ENCODE measurements at places on chromosomes 4 and X.

DNA sequence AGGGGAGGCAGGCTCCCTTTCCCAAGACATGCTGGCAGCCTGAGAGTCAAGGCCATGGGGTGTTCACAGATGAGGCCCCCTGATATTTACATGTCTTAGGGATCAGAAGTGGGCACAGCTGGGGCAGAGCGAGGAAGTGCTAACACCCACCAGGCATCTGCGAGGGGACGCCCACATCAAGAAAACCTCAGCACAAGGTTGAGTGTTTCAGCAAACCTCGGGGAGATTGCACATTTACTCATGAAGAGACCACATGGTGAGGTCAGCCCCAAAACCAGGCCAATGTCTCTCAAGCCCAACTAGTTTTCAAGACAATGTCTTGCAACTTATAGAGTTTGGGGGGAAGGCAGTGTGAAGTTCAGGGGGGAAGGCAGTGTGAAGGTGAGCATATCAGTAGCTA lies 55.2 kb downstream of the CLNK start:
- peaks cover 2% of the 10 kb centered on the region for H3K36me3 ChIP-seq
- peak; percentile 9 for DNase-seq
- peaks cover 19% of the 10 kb centered on the region for H3K4me1 ChIP-seq
- no peak overlapping the region for H3K4me3 ChIP-seq
- H3K27me3 ChIP-seq = no peaks in the 10 kb centered on the region

GRCh38 chrX:154368630-154369448 lies 5.6 kb downstream of the FLNA start:
- H3K27me3 ChIP-seq = no peaks in the 10 kb centered on the region
- H3K4me3 ChIP-seq = peak overlapping the region; percentile 95
- H3K4me1 ChIP-seq = peaks cover 33% of the 10 kb centered on the region

- H3K36me3 ChIP-seq = peaks cover 3% of the 10 kb centered on the region
- no peaks in the 10 kb centered on the region for H3K4me1 ChIP-seq
- DNase-seq = no peak
- H3K4me3 ChIP-seq = no peak overlapping the region
- no peaks in the 10 kb centered on the region for H3K27me3 ChIP-seq
Measured at GRCh38 chrX:103691059-103691458, 4.6 kb upstream of the MORF4L2 start.

GRCh38 chr4:177640864-177641263 lies 198.6 kb upstream of the AGA start:
- H3K27ac ChIP-seq = no peak overlapping the region
- H3K27me3 ChIP-seq = no peaks in the 10 kb centered on the region
- no peak for DNase-seq
- no peak overlapping the region for H3K4me3 ChIP-seq

DNA sequence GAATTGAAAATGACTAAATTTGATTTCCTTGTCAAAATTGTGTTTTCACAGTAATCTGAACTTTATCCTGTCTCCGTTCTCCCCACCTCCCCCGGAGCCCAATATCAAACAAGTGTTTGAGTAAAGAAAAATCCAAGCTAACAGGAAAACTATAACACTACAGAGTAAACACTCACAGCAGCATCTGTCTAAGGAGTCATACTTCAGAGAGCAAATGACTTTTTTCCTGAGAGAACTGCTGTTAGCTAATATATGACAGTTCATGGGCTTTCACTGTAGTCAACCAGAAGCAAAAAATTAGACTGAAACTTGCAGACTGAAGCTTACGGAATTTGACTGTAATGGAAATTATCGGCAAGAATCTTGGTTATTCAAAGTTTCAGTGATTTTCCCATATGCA lies 321.7 kb downstream of the ANKRD50 start:
- no peaks in the 10 kb centered on the region for H3K36me3 ChIP-seq
- no peaks in the 10 kb centered on the region for H3K27me3 ChIP-seq

GRCh38 chr4:124945422-124945821 lies 232.9 kb upstream of the ANKRD50 start:
- H3K27ac ChIP-seq = no peak overlapping the region
- H3K27me3 ChIP-seq = no peaks in the 10 kb centered on the region
- no peaks in the 10 kb centered on the region for H3K36me3 ChIP-seq

DNA sequence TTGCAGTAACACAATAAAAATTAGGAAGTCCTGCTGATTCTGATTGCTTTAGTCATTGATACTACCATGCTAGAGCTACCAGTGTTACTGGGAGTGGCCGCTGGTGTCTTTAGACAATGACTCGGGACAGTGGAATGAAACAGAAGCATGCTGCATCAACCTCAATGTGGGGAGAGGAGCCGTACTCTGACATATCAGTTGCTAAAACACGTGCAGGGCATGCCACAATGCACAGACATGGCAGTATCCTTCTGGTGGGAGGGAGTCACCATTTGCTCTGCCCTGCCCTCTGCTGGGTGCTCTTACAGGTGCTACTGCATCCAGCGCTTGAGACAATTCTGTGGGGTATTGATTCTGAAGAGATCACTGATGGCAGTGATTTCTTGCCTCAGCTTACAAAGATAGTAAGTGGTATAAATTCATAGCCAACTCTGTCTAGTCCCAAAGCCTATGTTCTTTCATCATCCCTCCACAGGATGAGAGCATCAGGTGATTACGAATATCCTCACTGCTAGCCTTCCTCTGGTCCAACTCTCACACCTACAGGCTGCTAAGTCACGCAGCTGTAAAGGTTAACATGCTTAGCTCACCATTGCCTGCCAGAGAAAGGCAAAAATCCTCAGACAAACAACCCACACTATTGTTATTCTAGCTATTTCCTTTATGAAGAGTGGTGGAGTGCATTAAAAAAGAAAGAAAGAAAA lies 43.7 kb downstream of the NSG1 start:
- peaks cover 4% of the 10 kb centered on the region for H3K4me1 ChIP-seq
- no peak overlapping the region for H3K4me3 ChIP-seq
- no peaks in the 10 kb centered on the region for H3K27me3 ChIP-seq
- H3K36me3 ChIP-seq = peaks cover 10% of the 10 kb centered on the region

DNA sequence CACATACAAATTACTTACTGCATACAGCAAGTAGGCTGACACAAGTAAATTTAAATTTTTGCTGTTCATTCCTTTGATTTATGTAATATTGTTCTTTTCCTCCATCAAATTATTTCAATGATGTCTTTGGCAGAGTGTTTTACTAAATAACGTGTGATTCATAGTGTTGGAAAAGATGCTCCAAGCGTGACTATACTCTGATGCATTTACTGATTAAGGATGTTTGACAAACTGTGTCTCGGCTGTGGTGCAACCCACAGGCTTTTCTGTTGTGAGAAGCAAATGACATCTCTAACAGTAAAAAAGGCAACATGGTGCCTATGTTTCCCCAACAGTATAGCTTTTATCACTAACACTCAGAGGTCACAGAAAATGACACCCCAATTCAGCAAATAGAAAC lies 540.9 kb downstream of the PPP4R3C start:
- H3K4me1 ChIP-seq = no peaks in the 10 kb centered on the region
- DNase-seq = no peak
- no peaks in the 10 kb centered on the region for H3K27me3 ChIP-seq
- no peaks in the 10 kb centered on the region for H3K36me3 ChIP-seq
- H3K27ac ChIP-seq = no peak overlapping the region
- H3K4me3 ChIP-seq = no peak overlapping the region

- no peak for DNase-seq
- no peak overlapping the region for H3K4me3 ChIP-seq
- no peaks in the 10 kb centered on the region for H3K4me1 ChIP-seq
- H3K27ac ChIP-seq = no peak overlapping the region
- no peaks in the 10 kb centered on the region for H3K36me3 ChIP-seq
- no peaks in the 10 kb centered on the region for H3K27me3 ChIP-seq
Measured at GRCh38 chr4:61596606-61597340, 396.6 kb downstream of the ADGRL3 start.

GRCh38 chr4:7460566-7460965 lies 25.8 kb upstream of the PSAPL1 start:
- no peaks in the 10 kb centered on the region for H3K36me3 ChIP-seq
- H3K27ac ChIP-seq = no peak overlapping the region
- H3K4me1 ChIP-seq = no peaks in the 10 kb centered on the region
- DNase-seq = no peak
- no peak overlapping the region for H3K4me3 ChIP-seq

- peak overlapping the region; percentile 98 for H3K27ac ChIP-seq
- H3K36me3 ChIP-seq = no peaks in the 10 kb centered on the region
- peak overlapping the region; percentile 92 for H3K4me3 ChIP-seq
- H3K4me1 ChIP-seq = peaks cover 32% of the 10 kb centered on the region
- peak; percentile 84 for DNase-seq
Measured at GRCh38 chrX:134807039-134807729, 148.9 kb upstream of the PLAC1 start.

GRCh38 chr4:4356106-4357041 lies 30.5 kb upstream of the NSG1 start:
- peaks cover 2% of the 10 kb centered on the region for H3K27me3 ChIP-seq
- no peaks in the 10 kb centered on the region for H3K4me1 ChIP-seq
- no peak for DNase-seq
- H3K36me3 ChIP-seq = no peaks in the 10 kb centered on the region

- H3K27me3 ChIP-seq = peaks cover 94% of the 10 kb centered on the region
- H3K36me3 ChIP-seq = no peaks in the 10 kb centered on the region
- peak overlapping the region; percentile 66 for H3K27ac ChIP-seq
- peak overlapping the region; percentile 68 for H3K4me3 ChIP-seq
- DNase-seq = peak; percentile 61
- peaks cover 53% of the 10 kb centered on the region for H3K4me1 ChIP-seq
Measured at GRCh38 chr4:153790962-153791551, 2.2 kb upstream of the SFRP2 start.

DNA sequence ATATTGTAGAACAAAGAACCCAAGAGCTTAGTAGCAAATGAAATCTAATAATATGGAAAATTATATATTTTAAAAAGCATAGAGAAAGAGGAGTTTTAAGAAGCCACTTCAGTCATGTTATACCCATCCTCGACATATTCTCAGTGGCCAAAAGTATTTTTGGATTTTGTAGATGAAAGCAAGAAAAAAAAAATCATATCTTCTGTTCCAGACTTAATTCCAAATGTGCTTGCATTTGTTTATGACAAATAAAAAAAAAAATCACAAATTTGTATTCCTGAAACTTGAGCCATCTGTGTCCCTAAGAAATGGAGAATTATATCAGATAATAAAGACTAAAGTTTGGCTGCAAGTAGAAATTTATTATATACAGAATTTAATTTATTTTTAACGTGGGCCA lies 1482.4 kb upstream of the PABPC4L start:
- no peaks in the 10 kb centered on the region for H3K4me1 ChIP-seq
- no peak overlapping the region for H3K27ac ChIP-seq
- DNase-seq = no peak
- no peaks in the 10 kb centered on the region for H3K27me3 ChIP-seq

DNA sequence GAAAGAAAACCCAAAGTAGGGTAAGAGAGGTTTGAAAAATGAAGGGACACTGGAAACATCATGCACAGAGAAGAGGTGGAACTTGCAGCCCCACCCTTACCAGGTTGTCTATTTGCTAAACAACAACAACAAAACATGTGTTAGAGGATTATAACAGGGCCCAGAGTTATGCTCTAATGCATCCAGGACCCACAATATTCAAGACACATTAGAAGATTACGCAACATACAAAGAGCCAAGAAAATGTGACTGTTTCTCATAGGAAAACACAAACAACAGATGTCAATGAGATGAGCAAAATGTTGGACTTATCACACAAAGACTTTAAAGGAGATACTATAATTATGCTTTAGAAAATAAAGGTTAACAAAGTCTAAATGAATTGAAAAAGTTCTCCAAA lies 128.5 kb downstream of the LRBA start:
- H3K4me1 ChIP-seq = peaks cover 21% of the 10 kb centered on the region
- H3K27me3 ChIP-seq = no peaks in the 10 kb centered on the region
- no peak overlapping the region for H3K4me3 ChIP-seq

- no peaks in the 10 kb centered on the region for H3K36me3 ChIP-seq
- no peak overlapping the region for H3K4me3 ChIP-seq
- DNase-seq = no peak
- H3K4me1 ChIP-seq = no peaks in the 10 kb centered on the region
Measured at GRCh38 chr4:55763996-55764395, 55.6 kb upstream of the EXOC1L start.

- H3K4me3 ChIP-seq = peak overlapping the region; percentile 95
- DNase-seq = peak; percentile 25
- peaks cover 45% of the 10 kb centered on the region for H3K4me1 ChIP-seq
- no peaks in the 10 kb centered on the region for H3K36me3 ChIP-seq
Measured at GRCh38 chrX:147912093-147912801, 528 bp downstream of the FMR1 start.

GRCh38 chr4:105075045-105075444 lies 71.6 kb upstream of the TET2 start:
- no peaks in the 10 kb centered on the region for H3K36me3 ChIP-seq
- H3K27me3 ChIP-seq = no peaks in the 10 kb centered on the region
- H3K4me1 ChIP-seq = no peaks in the 10 kb centered on the region
- DNase-seq = no peak
- H3K27ac ChIP-seq = no peak overlapping the region

DNA sequence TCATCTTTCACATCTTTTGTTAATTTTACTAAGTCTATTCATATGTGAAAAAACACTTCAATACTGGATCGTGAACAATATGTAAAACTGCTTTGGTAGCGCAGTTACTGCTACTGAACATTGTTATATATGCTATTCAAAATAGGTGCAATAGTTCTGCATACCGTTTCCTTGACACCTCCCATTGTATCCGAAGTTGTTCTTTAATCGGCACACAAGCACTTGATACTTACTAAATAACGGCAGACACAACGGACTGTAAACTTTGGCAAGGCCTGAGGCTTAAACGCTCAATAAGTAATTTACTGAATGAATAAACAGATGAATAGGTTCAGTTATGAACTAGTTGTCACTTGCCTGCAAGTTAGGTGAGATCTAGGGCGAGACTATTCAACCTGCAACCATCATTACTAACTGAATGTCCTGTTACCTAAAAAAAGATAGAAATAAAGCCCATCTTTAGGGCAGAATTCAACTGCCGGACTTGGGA lies 620 bp downstream of the ANAPC10 start:
- H3K36me3 ChIP-seq = peaks cover 58% of the 10 kb centered on the region
- H3K27me3 ChIP-seq = peaks cover 3% of the 10 kb centered on the region
- peaks cover 40% of the 10 kb centered on the region for H3K4me1 ChIP-seq
- DNase-seq = no peak
- H3K27ac ChIP-seq = peak overlapping the region; percentile 98

DNA sequence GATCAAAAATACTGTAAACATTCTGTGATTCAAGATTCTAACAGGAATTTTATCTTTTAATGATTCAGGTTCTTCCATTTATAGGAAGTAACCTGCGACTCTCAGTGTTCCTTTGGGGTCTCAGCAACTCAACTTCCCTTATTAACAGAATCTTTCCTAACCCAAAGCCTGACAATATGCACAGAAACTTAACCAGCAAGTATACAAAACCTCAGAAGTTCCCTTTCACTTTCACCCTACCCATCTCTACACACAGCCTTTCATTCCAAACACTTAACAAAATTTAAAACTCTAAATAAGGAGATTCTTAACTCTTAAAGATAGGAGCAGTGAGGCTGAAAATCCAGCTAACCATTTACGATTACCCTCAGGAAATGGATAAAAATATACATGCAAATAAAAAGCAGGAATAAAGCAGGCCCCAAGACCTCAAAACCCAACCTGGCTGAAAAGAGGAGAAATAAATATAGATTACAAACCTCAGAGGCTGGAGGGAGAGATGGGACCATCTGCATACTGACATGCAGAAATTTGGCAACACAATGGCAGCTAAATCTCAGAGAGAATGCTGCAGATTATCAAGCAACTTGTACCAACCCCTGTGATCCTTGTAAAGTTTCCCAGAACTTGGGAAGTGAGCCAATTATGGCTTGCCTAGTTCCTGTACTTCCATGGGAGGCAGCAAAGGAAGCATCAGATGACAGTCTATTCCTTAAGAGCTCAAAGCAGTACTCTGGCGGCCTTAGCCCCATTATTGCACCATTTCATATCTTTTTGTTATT lies 101.0 kb downstream of the ATP11C start:
- peak overlapping the region; percentile 73 for H3K27ac ChIP-seq
- no peak for DNase-seq
- no peaks in the 10 kb centered on the region for H3K27me3 ChIP-seq
- H3K36me3 ChIP-seq = no peaks in the 10 kb centered on the region
- peaks cover 40% of the 10 kb centered on the region for H3K4me1 ChIP-seq
- H3K4me3 ChIP-seq = peak overlapping the region; percentile 36
